Stimulated activated CD4-positive, alpha-beta T cell treated with anti-CD3 and anti-CD28 coated beads, Interleukin-4, amount 100 ng/mL, for 48 hours (primary cell): ENCODE measurements at places on chromosomes 13 and 19.

- no peak for DNase-seq
Observed at GRCh38 chr13:34217343-34218025, 399.5 kb downstream of the RFC3 start.

DNA sequence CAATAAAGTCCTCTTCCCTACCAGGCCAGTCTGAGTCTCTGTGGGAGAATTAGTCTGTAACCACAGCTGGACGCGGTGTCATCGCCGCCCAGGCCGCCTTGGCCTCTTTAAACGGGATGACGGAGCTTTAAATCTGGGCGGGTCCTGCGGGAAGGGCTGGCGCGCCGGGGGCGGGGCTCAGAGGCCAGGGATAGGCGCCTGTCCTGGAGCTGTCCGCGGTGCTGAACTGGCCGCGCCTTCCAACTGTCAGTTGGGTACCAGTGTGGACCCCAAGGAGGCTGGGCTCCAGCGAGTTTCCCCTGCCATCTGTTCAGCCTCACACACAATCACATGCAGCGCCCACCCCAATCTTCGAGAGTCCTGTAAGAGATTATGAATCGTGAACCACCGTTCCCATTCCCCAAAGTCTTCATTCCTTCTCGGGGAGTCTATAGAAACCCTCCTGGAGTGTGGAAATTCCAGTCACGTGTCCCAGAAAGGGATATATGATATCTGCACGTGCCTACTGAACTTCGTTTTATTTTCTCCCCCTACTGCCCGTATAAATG, 11.5 kb downstream of the APLP1 start:
- peak; percentile 87 for DNase-seq

DNA sequence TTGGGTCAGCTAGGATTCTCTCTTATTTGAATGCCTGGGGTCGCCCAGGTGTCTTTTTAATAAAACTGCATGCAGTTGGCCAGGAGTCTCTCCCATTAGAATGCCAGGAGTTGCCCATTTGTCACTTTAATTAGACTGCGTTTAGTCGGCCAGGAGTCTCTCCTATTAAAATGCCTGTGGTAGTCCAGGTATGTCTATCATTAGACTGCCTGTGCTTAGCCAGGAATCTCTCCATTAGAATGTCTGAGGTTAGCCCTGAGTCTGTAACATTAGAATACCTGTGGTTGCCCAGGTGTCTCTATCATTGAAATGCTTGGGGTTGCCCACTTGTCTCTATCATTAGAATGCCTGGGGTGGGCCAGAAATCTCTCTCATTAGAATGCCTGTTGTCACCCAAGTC, 1470.9 kb downstream of the UQCRFS1 start:
- no peak for DNase-seq

- peak; percentile 56 for DNase-seq
Observed at GRCh38 chr19:492091-492531, 4.2 kb upstream of the MADCAM1 start.

DNA sequence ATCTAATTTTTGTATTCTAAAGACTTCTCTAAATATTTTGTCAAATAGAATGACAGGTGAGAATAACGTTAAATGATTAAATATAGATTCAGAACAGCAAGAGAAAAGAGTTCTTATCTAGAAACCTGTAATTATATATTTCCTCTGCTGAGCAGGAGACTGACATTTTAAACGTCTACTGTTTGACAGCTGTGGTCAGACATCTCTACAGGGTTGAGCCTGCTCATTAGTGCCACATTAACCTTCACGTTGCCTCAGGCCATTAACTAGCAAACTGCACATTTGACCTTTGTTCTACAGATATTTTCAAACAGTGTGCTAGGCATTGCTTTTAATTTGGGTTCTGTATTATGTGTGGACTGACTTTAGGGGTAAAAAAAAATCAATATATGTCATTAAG, 347.5 kb downstream of the GPC5 start:
- DNase-seq, result no peak

- no peak for DNase-seq
Observed at GRCh38 chr19:50317115-50317514, 12.1 kb downstream of the KCNC3 start.

- no peak for DNase-seq
Observed at GRCh38 chr19:10543059-10543419, 665 bp upstream of the ATG4D start.

DNA sequence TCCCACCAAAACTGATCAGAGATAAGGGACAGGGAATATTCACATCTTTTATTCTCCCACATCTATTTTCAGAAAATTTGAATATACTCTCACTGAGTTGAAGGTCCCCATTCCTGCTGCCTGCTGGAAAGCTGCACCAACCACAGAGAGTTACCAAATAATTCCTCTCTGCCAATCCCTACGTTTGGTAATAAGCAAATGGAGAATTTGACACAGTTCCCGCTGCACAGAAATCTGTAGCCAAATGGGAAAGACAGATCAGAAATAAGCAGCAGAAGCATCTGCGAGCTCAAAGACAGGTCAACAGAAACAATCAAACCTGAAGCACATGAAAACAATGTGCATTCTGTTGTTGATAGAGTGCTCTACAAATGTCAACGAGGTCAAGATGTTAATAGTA, 9.9 kb downstream of the ZNF112 start:
- DNase-seq, result no peak
